ENCODE measurements at places on chromosomes 12 and 14.

GRCh38 chr12:108731866-108732461, 646 bp upstream of the CORO1C start:
- DNase-seq, result peak; percentile 97

GRCh38 chr12:132023658-132024057, 73.9 kb downstream of the EP400 start:
- DNase-seq, result no peak

- no peak for DNase-seq
Observed at GRCh38 chr14:63760014-63760413, 32.1 kb upstream of the SGPP1 start.

- no peak for DNase-seq
Observed at GRCh38 chr12:111685322-111685810, 390 bp downstream of the BRAP start.

- peak; percentile 77 for DNase-seq
Observed at GRCh38 chr14:54312166-54312801, 84.5 kb upstream of the CDKN3 start.

GRCh38 chr14:68820119-68820518, 27.3 kb upstream of the ZFP36L1 start:
- DNase-seq, result no peak

DNA sequence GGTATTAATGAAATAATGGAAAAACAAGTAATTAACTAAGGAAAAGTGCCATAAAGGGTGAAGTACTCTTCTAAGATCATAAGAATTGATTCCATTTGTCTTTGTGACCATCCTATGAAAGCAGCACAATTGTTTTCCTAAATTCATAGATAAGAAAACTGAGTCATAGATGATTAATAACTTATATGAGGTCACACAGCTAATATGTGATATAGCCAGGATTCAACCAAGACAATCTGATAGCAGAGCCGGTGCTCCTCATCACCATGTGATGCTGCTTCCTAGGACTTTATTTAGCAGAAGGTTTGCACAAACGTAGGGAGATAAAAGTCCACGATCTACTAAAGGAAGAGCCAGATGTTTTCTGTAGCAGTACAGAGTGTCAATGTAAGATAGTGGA, 181.5 kb upstream of the SYT1 start:
- no peak for DNase-seq

DNA sequence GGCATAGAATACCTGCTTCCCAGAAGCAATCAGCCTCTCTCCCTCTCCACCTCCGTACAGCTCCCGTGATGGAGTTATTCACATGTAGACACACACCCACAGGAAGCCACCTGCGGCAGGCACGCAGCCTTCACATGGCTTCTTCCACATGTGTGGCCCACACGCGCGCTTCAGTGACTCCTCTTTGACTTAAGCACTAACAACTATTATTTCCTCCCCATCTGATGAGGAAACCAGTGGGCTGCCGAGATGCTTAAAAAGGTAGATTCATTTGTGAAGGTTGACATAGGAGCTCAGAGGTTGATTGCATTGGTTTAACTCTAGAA, 69.3 kb downstream of the PRMT8 start:
- no peak for DNase-seq

GRCh38 chr12:85923767-85924331, 49.8 kb downstream of the NTS start:
- DNase-seq, result peak; percentile 48

GRCh38 chr12:116948298-116948697, 37.5 kb downstream of the FBXW8 start:
- DNase-seq, result no peak

- no peak for DNase-seq
Observed at GRCh38 chr12:4779749-4780148, 59.5 kb downstream of the GALNT8 start.

DNA sequence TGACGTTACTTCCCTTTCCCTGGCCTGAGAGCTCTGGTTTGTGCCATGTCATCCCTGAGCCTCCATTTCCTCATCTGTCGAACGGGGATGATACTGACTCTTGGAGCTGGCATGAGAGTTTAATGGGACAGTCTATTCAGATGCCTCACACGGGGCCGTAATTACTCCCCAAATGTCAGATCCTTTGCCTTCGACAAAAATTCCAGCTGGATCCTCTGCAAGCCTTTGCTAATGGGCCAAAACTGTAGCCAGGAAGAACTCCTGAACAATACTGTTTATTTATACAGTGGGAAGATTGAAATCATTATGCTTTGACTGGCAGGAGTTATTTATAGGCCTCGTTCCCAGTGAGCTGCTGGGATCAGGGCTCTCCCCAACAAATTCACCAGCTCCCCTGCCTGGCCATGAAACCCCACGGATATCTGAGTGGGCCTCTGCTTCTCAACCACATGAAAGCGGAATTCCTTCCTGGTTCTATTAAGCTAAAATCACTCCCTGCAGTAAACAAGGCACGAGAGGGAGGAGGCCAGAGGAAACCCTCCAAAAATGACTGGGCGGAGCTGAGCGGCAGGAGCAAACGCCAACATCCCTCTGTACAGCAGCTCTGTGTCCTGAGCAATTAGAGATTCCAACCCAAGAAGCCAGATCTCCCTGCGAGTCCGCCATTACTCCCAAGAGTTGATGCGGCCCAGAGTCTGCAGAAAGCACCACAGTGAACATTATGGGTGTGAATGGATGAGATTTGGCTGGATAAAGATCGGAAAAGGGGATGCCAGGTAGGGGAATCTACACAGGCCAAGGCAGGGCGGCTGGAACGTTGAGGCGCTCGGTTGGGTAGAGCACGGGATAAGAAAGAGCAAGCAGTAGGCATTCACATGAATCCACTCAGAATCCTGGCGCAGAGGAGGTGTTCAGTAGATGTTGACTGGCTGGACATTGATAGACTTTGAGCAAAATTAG, 326.1 kb downstream of the BCL11B start:
- DNase-seq, result no peak

GRCh38 chr12:509500-509899, 49.8 kb downstream of the B4GALNT3 start:
- DNase-seq, result peak; percentile 41

DNA sequence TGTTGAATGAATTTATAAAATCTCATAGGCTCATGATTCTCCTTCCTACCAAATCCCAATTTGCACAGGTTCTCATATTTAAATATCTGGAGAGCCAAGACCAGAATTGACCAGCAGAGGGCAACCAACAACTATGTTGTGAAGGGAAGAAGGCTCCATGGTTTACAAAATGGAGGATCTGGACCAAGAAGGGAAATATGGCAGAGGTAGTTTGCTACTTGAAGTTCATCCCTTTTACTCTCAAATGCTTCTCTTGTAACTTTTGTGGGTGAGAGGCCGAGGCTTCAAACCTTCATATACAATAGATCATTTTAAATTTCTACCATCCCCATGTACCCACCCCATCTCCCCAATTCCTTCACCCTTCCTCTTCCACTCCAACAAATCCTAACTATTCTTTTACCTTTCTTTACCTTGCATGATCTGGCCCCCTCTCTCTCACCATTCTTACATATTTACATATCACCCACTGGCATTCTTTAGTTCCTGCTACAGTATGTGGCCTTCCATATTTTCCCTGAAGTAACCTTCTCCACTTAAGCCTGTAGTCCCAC, 3.8 kb upstream of the SMARCC2 start:
- DNase-seq, result peak; percentile 88

GRCh38 chr12:6062757-6063735, 61.4 kb downstream of the VWF start:
- peak; percentile 44 for DNase-seq

DNA sequence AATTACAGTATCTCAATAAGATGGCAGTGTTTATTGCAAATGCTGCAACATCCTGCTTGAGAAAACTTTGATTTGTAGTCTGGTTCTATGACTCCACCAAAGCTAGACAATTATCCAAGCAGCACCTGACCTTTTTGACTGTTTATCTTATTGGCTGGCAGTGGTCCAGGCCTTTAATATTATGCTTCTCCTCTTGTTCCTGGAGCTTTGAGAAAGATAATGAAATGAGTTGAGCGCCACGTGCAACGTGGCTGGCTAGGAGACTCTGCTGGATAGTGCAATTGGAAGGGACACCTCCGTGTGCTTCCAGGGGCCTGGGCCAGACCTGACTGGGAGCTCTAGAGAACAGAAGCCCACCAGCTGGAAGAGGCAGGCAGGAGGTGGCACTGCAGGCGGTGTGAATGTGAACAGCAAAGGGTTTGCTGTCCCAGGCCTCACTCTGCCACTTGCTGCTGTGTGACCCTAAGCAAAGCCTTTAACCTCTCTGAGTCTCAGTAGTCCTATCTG, 349.3 kb downstream of the CACNA1C start:
- no peak for DNase-seq

- peak; percentile 53 for DNase-seq
Observed at GRCh38 chr12:28998662-28999120, 150.4 kb upstream of the FAR2 start.

GRCh38 chr12:92847368-92847767, 81.7 kb downstream of the EEA1 start:
- DNase-seq, result no peak

DNA sequence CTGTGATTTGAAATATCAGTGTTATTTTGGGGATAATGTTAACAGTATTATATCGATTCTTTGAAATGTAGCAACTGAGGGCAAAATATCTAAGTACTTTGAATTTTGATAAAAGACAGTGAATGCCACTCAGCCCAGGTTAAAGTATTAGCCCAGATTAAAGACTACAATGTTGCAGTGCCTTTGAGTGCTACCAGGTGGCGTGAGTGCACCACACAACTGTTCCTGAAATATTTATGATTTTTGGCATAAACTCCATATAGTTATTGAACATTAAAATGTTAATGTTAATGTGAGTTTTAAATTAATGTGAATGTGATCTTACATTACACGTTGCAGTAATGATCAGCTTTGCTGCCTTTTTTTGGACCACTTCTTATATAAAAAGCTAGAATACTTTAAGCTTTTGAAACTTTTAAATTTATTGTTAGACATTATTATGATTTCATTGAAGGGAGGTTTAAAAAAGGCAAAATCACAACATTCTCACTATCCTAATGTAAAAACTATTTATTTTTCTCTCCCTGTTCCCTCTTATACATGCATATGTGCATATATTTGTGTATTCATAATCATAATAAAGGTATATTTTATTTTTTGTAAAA, 22.5 kb downstream of the MRPS35 start:
- DNase-seq, result peak; percentile 33

DNA sequence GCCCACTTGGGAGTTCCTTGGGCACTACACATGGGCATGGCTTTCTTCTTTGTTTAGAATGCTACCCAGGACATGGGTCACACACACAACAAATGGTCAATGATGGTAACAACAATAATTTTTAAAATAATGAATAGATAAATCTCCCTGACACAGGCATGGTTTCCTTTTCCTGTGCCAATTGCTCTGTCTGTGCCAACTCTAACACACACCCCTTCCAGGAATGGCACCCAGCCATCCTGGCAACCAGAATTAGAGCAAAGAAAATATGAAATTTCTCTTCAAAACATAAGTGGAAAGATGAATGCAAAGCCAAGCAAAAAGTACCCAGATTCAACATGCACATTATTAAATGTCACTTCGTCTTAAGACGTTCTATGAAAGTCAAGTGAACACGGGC, 104.9 kb upstream of the SOX5 start:
- DNase-seq, result no peak

GRCh38 chr14:106585692-106586091, 1059.3 kb downstream of the TMEM121 start:
- no peak for DNase-seq

DNA sequence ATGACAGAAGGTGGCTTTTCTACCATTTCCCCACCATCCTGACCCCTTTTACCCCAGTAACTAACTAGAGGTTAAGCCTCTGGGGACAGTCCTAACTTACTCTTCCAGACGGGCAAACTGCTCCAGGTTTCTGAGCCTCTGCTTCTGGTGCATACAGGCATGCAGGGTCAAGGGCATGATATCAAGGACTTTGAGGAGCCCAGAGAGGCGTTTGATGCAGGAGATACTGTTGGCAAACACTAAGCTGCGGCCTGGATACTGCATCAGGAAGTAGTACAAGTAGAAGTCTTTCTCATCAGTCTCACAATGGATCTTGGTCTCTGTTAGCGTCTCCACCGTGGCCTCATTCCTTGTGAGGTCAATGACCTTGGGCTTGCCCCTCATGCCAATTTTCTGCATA, 21.0 kb downstream of the DDX24 start:
- no peak for DNase-seq

DNA sequence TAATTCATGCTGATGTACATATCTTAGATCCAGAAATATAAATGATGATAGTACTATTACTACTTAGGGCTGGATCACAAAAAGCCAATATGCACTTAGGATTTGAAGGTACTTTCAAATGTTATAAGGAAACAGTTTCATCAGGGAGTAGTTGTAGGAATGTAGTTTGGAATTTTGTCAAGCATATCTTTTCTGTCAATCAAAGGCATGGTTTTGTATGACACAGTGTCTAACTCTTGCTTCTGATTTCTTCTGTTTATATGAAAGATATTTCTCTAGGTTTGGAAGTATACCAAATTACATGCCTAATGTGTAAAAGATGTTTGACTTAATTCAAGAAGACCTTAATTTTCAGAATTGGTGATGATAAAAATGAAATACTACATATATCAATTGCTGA, 135.7 kb downstream of the RAD51B start:
- DNase-seq, result peak; percentile 63

DNA sequence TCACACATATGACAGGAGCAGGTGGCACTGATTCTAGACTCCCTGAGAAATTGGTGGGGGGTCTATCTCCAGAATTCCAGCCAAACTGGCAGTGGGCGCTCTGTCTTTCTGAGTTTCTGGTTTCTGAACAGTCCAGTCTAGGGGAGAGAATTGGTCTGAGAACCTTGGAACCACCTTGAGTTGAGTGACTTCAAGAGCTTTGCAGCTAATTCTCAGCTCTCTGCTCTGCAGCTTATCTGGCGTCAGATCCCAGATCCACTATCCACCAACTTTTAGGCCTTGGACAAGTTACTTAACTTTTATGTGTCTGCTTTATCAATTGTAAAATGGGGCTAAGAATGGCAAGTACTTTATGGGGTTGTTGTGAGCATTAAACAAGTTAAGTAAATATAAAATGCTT, 1.7 kb upstream of the KRT76 start:
- DNase-seq, result no peak

DNA sequence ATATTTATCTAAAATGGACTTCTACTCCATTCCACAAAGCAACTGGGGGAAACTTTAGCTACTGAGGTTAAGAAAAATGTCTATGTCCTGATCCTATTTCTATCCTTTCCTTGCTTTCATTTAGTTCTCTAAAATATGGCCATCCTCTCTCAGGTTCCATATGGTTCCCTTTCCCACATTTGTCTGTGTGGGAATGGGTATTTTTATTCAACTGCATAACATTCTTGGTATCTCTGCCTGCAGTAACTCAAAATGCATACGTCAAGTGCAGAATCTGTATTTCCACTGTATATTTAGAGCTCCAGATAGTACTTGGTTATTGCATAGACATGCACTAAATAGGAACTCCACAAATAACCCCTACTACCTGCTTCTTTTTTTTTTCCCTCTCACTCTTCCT, 130.6 kb upstream of the BTG1 start:
- no peak for DNase-seq

DNA sequence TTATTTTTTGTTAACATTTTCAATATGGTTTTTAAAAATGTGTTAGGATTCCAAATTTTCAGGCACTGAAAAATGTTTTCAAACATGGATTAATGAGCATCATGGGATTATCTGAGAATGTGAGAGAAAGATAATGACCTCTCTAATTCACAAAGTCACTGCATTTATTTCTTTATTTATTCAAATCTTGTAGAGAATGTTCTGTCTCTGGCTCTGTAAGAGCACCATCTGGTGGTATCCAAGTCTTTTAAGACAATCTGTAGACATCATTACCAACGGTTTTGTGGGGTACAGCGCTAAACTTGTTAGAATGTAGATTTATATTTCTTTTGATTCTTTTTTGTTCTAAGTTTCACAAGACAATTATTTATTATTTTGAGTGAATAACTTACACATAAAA, 956.0 kb upstream of the NOVA1 start:
- DNase-seq, result peak; percentile 4

Measured in fibroblast of upper back skin (primary cell).